Pulmonary artery endothelial cell (primary cell): ENCODE measurements at places on chromosomes 13 and 19. TPM values are rescaled to one million over a fixed set of nuclear protein-coding genes. Genes with fewer than 3 reads are reported as not detected.

DNA sequence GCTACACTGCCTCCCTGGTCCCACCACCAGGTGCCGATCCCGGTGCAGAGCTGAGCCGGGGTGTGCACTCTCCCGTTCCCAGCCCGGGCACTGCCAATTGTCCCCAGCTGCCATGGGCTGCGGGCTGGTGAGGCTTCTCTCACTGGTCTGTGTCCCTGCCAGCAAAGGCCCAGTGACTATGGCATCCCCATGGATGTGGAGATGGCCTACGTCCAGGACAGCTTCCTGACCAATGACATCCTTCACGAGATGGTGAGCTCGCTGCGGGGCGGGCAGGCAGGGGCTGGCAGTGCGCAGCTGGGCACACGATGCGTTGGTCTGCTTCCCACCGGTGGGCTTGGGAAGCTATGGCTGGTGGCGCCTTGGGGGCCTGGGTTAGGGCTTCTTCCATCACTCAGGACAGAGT lies 14.6 kb downstream of the MPND start:
- DNase-seq = no peak

Gene APOC1
- total RNA-seq = 1.2 and 1.8 TPM in 2 replicates

GRCh38 chr19:40705362-40705651 lies 11.4 kb downstream of the COQ8B start:
- no peak for DNase-seq

GRCh38 chr19:38252385-38252784 lies 3.8 kb downstream of the PPP1R14A start:
- no peak for DNase-seq

DNA sequence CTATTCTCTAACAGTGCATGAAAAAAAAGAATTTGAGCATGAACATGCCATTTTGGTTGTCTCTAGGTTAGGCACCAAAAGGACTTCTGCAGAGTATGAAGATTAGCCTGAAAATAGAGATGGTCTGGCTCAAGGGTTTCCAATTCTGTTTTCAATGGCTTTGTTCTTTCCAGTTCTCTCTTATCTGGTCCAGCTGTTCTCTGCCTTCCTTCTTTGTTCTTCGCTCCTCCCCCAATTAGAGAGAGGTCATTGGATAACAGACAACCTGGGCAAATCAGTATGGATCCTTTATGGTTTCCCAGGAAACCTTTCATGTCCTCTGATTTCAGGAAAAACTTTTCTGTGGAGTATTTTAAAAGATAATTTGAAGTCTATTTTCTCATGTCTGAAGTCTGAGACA lies 623.4 kb downstream of the PCDH17 start:
- DNase-seq = no peak

- DNase-seq = no peak
Observed at GRCh38 chr19:40716031-40716481, 630 bp downstream of the COQ8B start.

DNA sequence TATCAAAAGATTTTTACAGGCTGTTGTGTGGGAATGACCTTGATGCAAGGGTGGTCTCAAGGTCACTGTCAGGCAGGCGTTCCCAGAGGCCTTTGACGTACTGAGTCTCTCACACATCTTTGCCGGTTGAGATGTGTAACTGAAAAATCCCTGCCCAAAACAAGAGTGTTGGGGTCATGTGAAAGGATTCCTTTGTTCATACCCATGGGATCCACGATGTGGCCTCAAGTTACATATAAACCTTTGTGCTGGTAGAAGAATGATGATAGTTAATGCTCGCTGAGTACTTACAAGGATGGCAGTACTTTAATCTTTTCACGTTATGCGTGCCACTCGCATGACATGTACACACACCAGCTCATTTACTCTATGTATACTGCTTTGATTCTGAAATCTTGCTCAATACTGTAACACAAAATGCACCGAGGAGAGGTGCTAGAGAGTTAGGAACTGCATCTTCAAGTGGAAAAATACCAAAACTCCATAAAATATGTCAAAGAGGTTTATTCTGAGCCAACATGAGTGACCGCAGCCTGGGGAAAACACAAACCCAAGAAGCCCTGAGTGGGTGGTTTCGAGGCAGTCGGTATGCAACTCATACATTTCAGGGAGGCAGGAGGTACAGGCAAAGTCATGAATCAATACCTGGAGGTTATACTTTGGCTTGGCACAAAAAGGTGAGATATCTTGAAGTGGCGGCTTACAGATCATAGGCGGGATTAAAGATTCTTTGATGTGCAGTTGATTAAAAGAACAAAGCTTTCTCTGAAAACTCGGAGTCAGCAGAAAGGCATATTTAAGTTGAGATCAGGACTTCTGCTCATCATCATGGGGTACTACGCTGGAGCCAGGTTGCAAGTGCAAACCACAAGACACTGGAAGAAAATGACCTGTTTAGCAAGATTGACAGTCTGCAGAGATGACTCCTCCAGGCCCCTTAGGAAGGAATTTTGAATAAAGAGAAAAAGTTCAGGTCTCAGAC lies 87.4 kb upstream of the ARHGEF7 start:
- no peak for DNase-seq
